GM12892 (cell line): ENCODE measurements at places on chromosomes 12 and 14.

GRCh38 chr12:113845900-113846674 lies 120.0 kb downstream of the RBM19 start:
- DNase-seq, result no peak

DNA sequence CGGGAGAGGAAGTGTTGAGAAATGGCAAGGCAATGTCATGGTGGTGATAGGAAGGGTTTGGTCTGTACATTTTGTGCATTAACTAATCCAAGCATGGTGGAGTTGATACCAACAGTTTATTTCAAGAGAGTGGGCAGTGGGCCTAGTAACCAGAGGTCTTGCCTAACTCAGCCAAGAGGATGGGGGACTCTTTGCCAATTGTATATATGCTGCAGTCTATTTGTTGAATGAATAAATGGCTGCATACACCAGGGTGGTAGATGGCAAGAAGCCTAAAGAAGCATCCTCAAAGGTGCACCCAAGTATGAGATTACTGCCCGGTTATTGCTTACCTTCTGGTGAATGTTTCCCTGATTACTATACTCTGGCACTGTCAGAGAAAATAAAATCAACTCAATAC lies 295.9 kb downstream of the ITPR2 start:
- DNase-seq, result no peak

- no peak for DNase-seq
Observed at GRCh38 chr12:91675401-91675800, 470.2 kb downstream of the BTG1 start.

DNA sequence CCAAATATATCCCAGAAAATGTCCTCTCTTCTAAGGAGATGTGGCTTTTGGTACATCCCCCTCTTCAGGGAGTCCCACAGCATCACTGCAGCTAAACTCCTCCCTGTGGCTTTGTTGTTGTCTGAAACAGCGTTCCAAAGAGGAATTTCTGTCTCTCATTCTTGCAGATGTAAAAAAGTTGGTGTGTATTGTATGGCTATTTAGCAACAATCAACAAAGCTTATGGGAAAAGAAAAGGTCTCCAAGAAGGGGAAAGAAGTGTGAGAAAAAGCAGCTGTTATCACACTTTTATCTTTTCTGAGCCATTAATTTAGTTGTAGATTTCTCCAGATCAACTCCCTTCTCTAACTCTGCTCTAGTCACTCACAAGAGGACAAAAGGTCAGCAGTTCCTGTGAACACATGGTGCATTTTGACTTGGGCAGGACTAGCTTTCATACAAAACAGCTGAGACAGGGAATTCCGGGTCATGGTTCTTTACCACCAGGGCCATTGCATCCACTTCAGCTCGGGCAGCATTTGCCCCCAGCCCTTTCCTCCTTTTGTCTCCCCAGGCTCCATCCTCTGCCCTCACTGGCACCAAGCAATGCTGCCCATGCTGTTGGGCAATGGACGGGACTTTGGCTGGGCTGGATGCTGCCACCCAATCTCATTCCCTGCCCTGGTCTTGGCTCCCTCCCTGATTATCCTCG lies 184.7 kb downstream of the TMX1 start:
- no peak for DNase-seq

DNA sequence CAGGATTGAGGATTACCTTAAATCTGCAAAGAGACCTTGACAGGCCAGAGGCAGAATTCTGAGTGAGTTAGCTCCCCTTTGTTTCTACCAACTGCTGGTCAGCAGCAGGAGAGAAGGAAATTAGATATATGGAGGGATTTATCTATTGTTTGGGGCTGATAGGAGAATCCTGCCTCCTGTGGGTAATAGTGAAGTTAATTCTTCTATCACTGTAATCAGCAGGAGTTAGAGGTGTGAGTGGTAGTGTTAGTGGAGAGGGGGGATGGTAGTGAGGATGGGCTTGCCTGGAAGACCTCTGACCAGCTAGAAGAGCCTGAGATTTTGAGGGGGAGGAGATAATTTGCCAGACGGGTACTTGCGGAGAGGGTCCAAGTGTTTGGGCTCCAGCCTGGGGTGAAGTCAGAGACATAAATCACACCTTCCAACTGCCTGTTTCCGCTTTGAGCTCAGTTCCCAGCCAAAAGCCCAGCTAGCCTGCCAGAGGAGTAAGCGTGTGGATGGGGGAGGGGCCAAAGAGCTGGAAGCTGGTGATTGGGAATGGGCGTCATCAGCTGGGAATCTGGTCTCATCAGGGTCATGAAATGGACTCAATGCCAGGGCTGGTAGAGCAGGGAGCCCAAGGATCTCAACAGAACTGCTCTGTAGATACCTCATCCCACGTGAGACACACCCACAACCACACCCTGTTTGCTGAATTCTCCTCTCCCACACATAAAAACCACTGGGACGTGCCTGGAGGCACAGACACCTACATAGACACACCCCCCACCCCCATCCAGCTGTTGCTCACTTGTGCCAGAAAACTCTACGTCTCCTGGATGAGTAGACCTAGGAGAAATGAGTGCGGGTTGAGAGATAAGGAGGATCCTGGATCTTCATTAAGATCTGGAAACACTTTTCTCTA lies 13.1 kb upstream of the ITGA5 start:
- DNase-seq, result no peak

GRCh38 chr14:67951529-67952135 lies 132.1 kb downstream of the RAD51B start:
- DNase-seq, result no peak

- DNase-seq, result no peak
Observed at GRCh38 chr14:65560340-65561027, 148.0 kb downstream of the FUT8 start.

GRCh38 chr14:72904840-72905561 lies 11.1 kb upstream of the DPF3 start:
- DNase-seq, result no peak

- no peak for DNase-seq
Observed at GRCh38 chr14:26339381-26339780, 258.5 kb downstream of the NOVA1 start.

DNA sequence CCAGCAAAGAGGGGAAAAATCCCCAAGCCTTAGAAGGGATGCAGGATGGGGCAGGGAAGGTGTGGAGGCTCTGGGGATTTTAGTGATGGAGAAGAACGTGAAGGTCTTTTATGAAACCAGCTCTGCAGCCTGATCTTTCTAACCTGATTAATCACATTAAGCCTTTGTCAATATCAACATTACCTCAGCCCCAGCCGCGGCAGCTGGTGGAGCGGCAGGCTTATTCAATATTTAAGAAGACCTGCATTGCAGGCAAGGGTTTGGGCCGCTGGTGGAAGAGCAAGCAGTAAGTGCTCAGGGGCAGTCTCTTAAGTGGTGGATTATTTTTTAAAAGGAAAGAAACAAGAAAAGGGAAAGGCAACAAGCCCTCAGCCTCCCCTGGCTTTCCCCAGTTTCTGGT lies 16.6 kb downstream of the RPH3A start:
- DNase-seq, result no peak

GRCh38 chr12:114404083-114404925 lies 1.6 kb downstream of the TBX5 start:
- DNase-seq, result no peak

- DNase-seq, result no peak
Observed at GRCh38 chr12:32072102-32072501, 34.5 kb upstream of the BICD1 start.

DNA sequence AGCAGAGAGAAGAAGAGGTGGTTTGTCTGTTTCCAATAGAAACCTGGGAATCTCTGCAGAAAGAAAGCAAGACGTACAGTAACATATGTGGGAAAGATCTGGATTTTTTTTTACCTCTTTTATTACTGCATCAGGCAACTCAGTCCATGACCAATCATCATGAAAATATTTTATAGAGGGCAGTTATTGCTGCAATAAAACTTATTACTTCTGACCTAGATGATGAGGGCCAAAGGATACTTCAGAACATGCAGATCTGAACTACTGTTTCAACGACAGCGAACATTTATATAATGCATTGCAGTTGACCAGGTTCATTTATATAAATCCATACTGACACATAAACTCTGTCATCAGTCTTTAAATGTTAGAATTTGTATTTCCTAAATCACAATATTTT lies 67.7 kb downstream of the STAB2 start:
- no peak for DNase-seq

DNA sequence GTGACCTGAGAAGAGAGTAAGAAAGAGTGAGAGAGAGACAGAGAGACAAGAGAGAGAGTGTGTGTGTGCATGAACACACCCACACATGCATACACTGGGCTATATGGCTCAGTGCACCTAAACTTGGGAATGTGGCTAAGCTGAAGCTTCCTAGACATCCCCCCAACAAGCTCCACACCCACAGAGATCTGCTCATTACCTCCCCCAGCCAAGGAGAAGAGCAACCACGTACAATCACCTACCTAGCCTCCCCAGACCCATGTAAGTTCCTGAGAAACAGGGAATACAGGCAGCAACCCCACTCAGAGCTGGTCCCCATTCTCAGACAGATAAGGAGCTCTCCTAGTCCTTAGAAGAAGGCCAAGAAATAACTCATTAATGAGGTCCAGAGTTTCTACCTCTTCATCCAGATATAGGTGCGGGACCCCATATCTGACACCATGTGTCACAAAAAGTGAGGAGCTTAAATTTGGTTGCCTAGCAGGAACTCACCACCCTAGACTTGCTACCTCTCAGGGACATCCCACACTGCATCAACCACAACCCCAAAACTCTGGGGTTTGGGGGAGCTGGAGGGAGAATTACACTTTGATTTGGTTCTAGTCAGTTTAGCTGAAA lies 9.9 kb downstream of the AJUBA start:
- DNase-seq, result no peak

GRCh38 chr14:55964091-55964490 lies 154.1 kb upstream of the PELI2 start:
- no peak for DNase-seq

- DNase-seq, result no peak
Observed at GRCh38 chr14:69315301-69315700, 55.3 kb downstream of the GALNT16 start.

GRCh38 chr14:59015482-59015881 lies 173.0 kb upstream of the DAAM1 start:
- no peak for DNase-seq

- DNase-seq, result no peak
Observed at GRCh38 chr12:50508414-50508813, 3.6 kb downstream of the DIP2B start.

GRCh38 chr12:70637303-70638085 lies at the start of gene PTPRB:
TSS of gene PTPRB (minus strand) at chr12:70637429. CDS start at chr12:70637395, 34 bp downstream.
- no peak for DNase-seq

DNA sequence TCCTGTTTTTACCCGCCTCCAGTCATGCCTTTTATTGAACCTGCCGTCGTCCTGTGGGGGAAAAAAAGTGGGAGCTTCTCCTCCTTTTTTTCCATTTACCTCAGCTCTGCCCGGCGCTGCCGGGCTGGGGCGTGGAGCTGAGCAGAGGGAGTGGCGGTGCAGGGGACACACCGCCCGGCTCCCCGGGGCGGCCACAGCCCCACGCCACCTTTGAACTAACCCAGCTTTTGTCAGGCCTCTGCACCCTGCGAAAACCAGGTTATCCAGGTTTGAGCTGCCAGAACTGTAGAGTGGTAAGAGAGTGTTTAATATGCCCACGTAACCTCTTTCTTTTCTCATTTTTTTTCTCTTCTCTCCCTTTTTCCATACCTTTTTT lies 161.0 kb upstream of the FKBP4 start:
- DNase-seq, result no peak

GRCh38 chr12:38847247-38847646 lies 58.1 kb downstream of the CPNE8 start:
- no peak for DNase-seq

GRCh38 chr12:67659292-67659691 lies 10.7 kb downstream of the DYRK2 start:
- no peak for DNase-seq

- DNase-seq, result no peak
Observed at GRCh38 chr14:56027421-56027820, 90.8 kb upstream of the PELI2 start.

DNA sequence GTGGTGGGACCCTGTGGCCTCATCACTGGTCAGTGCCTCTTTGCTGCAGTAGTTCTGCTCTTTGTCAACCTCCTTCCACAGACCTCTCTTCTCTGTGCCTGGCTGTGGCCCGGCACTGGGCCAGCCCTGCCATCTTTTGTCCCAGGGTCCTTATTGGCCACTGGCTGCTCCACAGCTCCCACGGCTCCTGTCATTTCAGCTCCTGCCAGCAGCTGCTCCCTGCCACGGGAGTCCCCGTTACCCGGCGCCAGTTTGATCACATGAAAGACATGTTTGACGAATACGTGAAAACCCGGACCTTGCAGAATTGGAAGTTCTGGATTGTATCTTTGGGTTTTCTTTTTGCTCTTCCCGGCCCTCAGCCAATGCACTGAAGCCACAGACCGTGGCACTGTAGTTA lies 35.4 kb downstream of the IL31 start:
- no peak for DNase-seq

- DNase-seq, result no peak
Observed at GRCh38 chr12:114864837-114865551, 181.0 kb upstream of the TBX3 start.

DNA sequence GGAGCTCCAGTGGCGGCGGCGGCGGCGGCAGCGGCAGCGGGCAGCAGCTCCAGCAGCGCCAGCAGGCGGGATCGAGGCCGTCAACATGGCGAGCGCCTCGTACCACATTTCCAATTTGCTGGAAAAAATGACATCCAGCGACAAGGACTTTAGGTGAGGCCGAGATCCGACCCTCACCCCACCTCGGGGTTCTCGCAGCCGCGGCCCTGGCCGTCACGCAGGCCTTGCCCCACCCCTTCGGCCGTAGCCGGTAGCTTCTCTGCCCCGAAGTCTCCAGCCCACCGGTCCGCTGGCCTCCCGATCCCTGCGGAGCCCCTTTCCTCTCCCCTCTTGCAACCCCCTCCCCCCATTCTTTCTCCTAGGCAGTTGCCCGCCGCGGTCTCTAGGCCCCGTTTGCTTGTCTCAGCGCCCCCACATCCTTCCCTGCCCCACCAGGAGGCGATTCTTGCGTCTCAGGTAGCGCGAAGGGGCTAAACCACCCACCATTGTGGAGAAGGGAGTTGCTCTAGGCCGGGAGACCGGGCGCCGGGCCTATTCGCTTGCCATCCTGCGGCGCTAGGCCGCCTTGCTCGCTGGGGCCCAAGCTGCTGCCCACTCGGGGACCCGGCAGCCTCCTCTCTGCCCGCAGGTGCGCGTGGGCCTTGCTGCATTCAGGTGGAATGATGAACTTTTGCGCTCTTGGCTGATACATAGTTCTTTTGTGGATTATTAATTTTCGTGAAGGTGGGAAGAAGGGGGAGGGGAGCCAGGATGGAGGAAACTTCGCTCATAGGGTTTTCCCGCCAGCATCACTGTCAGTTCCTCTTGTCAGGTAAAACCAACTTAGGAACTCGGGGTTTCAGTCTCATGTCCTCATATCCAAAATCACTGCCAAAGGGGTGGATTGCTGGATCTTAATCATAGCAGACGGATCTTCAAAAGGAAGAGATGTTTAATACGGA lies 745 bp downstream of the CAND1 start:
- DNase-seq, result peak; percentile 17

DNA sequence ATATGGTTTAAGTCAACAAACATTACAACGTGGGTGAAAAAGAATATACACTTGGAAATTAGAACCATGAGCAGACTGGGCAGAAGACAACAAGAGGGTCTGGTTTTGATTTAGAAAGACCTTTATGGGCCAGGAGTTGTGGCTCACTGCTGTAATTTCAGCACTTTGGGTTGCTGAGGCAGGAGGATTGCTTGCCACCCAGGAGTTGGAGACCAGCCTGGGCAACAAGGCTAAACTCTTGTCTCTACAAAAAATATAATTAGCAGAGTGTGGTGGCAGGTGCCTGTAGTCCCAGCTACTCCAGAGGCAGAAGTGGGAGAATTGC lies 2.7 kb upstream of the NFKBIA start:
- DNase-seq, result no peak
